CD4-positive, alpha-beta T cell treated with Interleukin-6 for 4 hours (primary cell): ENCODE measurements at places on chromosomes 1 and 21.

DNA sequence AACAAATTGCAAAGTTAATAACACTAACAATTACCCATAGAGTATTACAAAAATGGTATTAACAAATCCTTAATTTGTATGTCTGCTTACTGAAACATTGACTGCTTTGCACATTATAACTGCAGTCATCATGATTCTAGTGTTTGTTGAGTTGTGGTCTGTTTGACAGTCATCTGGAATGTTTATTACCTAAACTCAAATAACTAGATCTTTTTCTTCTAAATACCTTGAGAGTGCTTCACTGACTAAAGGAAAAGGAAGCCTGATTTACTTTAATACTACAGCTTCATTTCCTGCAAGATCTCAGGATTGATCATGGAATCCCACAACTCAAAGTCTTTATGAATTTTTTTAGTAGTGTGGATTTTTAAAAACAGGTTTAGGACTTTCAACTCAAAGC is 70.0 kb downstream of the HMCN1 start:
- no peak for DNase-seq

DNA sequence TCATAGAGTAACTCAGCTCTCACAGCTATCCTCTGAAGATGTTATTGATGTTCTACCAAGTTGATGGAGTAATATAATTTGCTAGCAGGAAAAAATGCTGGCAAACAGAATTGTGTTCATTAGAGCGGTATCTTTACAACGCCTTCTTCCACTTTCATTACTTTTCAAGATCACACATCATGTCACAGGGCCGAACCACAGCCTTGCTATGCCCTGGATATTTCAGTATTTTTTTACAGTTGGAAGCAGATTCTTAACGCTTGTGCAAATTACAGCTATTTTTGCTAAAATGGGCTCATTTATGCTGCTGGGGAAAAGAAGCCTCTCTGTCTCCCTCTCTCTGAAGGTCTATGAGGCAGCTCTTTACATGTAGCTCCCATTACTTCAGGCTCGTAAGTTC is 632.2 kb downstream of the KIF26B start:
- DNase-seq, result no peak

DNA sequence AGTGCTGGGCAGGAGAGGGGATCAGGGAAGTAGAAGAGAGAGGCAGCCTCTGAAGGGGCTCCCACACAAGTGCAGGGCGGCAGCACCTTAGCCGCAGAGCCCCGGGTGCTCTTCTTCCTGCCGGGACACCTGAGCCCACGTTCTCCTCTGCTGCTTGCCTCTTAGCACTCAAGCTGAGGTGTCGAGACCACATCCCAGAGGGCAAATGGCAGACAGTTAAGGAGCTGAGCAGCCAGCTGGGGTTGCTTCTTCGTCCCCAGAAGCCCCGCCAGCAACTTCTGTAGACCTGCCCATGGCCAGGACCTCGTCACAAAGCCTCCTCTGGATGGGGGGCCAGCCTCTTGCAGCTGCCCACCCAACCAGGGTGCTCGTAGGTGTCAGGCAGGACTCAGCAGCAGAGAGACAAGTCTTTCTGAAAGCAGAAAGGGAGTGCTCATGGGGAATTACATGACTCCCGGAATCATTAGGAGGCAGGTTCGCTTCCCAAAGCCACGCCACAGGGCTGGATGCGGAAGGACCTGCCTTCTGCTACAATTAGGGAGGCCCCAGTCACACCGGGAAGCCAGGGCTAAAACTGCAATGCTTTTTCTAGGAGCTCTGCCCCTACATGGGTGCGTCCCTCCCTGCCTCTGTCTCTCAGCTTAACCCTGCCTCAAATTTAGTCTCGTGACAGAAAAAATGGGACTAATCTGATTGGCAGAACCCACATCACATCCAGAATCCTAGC is 141.4 kb upstream of the RAB4A start:
- DNase-seq, result peak; percentile 56

DNA sequence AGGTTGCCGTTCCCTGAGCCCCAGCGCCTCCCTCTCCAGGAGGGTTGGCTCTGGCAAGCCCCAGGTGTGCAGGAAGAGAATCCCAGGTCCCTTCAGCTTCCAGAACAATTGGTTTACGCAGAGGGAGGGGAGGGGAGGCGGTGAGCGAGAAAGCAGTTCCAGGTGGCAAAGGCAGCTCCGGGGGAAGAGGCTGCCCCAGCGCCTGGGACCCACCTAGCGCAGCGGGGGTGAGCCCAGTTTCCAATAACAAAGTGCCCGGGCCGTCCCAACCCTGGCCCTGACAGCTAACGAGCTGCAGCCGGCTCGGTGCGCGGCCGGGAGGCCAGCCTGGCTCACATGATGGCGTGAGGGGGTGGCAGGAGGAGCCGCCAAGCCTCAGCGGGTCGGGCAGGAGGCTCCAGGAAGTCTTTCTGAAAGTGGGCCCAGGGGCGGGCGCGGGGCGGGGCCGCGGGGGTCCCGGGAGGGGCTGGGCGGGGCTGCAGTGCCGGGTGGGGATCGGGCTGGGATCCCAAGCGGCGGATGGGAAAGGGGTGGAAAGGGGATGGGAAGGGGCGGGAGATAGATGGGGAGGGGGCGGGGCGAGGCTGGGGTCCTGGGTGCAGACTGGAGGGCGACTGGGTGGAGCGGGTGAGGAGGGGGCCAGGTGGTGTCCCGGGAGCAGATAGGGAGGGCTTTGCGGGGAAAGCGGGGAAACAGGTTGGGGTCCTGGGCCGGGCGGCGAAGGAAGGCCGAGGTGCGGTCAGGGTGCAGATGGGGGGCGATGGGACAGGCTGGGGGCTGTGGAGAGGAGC is 22.8 kb downstream of the DHRS3 start:
- DNase-seq, result peak; percentile 50

- DNase-seq, result no peak
These were observed 2.8 kb upstream of the CAPN9 start for GRCh38 chr1:230744382-230744781.

GRCh38 chr1:162367073-162367472 is 9.6 kb downstream of the SPATA46 start:
- DNase-seq, result no peak
